ENCODE measurements at places on chromosomes 7 and 10. TPM values are rescaled to one million over a fixed set of nuclear protein-coding genes. Genes with fewer than 3 reads are reported as not detected.
A peak's percentile ranks its signal among the peaks of the same experiment; 100 is the strongest.

- peaks cover 19% of the 10 kb centered on the region for H3K4me1 ChIP-seq
- H3K27me3 ChIP-seq: no peaks in the 10 kb centered on the region
- H3K4me3 ChIP-seq: peak overlapping the region; percentile 92
- peak; percentile 67 for DNase-seq
- no peaks in the 10 kb centered on the region for H3K36me3 ChIP-seq
These were observed 1.5 kb downstream of the KMT2E start for GRCh38 chr7:105015390-105015965.

DNA sequence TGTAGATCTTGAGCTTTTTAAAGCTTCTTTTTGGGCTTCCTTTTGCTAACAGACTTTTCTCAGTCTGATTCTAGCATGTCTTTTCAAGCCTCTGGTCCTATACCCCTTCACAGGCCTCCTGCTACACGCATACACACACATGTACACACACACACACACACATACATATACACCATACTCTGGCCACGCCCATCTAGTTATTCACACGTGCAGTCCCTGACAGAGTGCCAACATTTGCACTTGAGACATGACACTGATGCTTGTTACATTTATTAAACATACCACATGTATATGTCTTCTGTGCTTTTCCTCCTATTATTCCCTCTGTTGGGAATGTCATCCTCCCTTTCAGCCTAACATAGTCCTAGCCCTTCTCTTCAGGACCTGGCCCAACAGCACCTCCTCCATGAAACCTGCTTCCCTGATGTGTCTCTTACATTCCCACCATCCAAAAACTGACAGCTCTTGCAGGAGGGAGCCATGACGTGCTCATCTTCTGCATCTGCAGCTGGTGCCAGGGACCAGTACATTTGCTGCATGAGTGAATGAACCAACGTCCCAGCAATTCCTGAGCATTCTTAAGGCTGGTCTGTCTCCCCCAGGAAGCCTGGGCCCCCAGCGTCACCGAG is 222.1 kb downstream of the ARHGAP12 start:
- H3K27ac ChIP-seq: no peak overlapping the region
- no peak for DNase-seq
- H3K36me3 ChIP-seq: no peaks in the 10 kb centered on the region
- no peaks in the 10 kb centered on the region for H3K27me3 ChIP-seq
- peaks cover 13% of the 10 kb centered on the region for H3K4me1 ChIP-seq
- no peak overlapping the region for H3K4me3 ChIP-seq

DNA sequence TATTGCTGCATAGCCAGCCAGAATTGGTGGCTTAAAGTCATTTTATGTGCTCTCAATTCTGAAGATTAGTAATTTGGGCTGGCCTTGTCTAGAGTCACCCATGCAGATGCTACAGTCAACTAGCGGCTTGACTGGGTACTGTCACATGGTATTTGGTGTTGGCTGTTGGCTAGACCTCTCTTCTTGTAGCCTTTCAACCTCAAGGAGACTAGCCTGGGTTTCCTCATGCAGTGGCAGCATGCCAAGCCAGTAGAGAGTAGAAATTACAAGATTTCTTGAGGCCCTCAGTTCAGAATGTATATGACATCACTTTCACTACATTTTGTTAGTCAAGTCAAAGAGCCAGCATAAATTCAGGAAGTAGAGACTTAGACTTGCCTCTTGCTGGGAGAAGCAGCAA is 3.7 kb upstream of the ZNF800 start:
- H3K4me1 ChIP-seq: peaks cover 3% of the 10 kb centered on the region
- DNase-seq: no peak
- H3K4me3 ChIP-seq: no peak overlapping the region
- no peaks in the 10 kb centered on the region for H3K27me3 ChIP-seq

DNA sequence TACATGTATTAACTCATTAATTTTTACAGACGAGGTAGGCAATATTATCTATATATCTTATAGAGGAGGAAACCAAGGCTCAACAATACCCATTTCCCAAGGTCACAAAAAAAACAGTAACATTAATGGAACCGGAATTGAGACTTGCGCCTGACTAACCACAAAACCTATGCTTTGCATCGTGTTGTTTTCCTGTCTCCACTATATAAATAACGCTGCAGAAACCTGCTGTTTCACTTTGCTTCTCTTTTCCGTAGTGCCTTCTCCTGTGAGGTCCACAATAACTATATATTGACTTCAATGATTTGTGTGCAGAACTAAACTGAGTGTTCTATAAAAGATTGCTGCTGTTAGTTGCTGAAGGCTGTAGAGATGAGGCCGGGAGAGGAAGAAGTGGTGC is 97.7 kb upstream of the RPA3 start:
- no peak for DNase-seq
- no peak overlapping the region for H3K4me3 ChIP-seq
- no peaks in the 10 kb centered on the region for H3K4me1 ChIP-seq
- no peaks in the 10 kb centered on the region for H3K27me3 ChIP-seq
- no peaks in the 10 kb centered on the region for H3K36me3 ChIP-seq

DNA sequence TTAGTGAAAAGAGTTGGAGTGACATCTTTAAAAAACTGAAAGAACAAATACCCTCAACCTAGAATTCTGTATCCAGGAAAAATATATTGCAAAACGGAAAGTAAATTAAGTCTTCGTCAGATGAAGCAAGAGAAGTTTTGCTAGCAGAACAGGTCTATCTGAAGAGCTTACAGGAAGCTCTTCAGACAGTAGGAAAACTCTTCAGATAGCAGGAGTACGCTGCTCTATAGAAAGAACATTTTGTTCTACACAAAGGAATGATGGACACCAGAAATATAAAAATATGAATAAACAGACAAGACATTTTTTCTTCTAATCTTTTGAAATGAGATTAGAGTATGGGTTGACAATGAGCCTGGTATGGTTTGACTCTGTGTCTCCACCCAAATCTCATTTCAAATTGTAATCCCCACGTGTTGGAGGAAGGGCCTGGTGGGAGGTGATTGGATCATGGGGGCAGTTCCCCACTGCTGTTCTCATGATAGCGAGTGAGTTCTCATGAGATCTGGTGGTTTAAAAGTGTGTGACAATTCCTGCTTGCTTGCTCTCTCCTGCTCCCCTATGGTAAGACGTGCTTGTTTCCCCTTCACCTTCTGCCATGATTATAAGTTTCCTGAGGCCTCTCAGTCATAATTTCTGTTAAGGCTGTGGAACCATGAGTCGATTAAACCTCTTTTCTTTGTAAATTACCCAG is 567.3 kb downstream of the AUTS2 start:
- no peak overlapping the region for H3K27ac ChIP-seq
- no peaks in the 10 kb centered on the region for H3K36me3 ChIP-seq
- peaks cover 12% of the 10 kb centered on the region for H3K4me1 ChIP-seq
- H3K4me3 ChIP-seq: no peak overlapping the region
- DNase-seq: no peak

- H3K4me1 ChIP-seq: no peaks in the 10 kb centered on the region
- no peak for DNase-seq
- H3K27me3 ChIP-seq: no peaks in the 10 kb centered on the region
- H3K27ac ChIP-seq: no peak overlapping the region
- no peaks in the 10 kb centered on the region for H3K36me3 ChIP-seq
- H3K4me3 ChIP-seq: no peak overlapping the region
These were observed 13.5 kb downstream of the SFMBT2 start for GRCh38 chr10:7397049-7398035.

DNA sequence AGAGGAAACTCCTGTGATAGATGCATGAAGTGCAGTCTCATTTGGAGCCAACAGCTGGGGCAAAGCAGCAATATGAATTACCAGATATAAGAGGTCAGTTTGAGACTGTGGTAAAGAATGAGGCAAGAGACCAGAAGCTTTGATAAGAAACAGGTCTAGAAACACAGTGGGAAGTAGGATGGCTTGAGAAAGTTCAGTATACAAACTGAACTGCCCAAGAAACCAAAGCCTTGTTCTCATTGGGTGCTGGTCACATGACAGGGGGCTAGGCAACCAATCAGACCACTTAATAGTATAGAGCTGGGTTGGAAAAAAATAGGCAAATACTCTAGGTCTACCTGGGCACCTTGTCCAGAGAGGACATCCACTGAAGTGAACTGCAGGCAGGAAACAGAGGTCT is 46.2 kb upstream of the PLCE1 start:
- no peaks in the 10 kb centered on the region for H3K27me3 ChIP-seq
- H3K36me3 ChIP-seq: no peaks in the 10 kb centered on the region
- H3K27ac ChIP-seq: peak overlapping the region; percentile 86
- DNase-seq: peak; percentile 36
- peak overlapping the region; percentile 21 for H3K4me3 ChIP-seq
- H3K4me1 ChIP-seq: peaks cover 21% of the 10 kb centered on the region

DNA sequence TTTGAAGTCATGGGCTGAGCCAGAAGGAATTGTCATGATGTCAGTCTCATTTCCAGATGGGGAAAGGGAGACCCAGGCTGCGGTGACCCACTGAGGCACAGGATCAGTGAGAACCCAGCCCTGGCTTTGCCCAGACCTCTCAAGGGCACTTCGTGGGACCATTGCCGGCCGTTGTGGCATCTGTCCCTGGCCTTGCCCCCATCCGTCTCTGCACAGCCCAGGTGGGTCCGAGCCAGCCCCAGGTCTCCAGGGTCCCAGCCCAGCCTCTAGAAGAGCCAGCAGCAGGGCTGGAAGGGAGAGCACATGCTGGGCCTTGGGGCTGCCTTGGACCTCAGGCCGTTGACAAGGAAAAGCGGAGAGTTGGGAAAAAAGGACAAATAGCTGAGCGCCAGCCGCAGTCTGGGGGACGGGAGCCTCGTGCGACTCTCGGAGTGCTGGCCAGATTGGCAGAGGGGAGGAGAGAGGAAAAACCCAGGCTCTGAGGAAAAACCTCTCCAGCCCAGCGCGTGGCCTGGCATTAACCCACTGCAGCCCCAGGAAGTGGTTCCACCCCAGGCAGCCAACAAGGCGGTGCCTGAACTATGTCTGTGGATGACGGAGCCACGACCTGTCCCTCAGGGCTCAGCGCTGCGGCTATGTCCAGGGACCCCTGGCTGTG is 30.2 kb downstream of the GRIFIN start:
- DNase-seq: no peak
- H3K4me3 ChIP-seq: no peak overlapping the region
- H3K36me3 ChIP-seq: no peaks in the 10 kb centered on the region
- no peaks in the 10 kb centered on the region for H3K27me3 ChIP-seq
- H3K4me1 ChIP-seq: no peaks in the 10 kb centered on the region

DNA sequence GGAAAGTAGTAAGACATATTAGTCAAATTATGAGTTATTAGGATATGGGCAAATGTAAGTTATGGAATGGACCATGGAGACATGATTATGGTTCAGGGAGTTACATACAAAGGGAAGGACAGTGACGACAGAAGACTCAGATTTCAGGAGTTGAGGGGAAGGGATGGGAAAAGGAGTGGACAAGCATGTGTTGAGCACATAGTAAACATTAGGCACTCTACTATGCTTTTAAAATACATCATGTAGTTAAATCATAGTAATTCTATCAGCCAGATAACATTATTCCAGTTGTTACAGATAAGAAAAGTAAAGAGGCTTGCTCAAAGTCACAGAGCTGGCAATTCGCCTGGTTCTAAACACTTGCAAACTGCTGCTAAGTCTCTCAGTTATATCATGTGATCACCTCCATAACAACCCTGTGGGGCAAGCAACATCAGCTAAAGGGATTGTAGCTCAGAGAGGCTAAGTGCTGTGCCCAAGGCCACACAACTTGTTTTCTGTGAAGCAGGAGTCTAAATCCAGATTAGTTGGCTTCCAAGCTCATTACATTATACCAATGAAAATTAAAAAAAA is 115.2 kb upstream of the MDFIC start:
- no peaks in the 10 kb centered on the region for H3K27me3 ChIP-seq
- H3K27ac ChIP-seq: no peak overlapping the region
- DNase-seq: no peak
- H3K4me3 ChIP-seq: no peak overlapping the region
- no peaks in the 10 kb centered on the region for H3K4me1 ChIP-seq

- no peaks in the 10 kb centered on the region for H3K36me3 ChIP-seq
- no peak for DNase-seq
- no peak overlapping the region for H3K27ac ChIP-seq
- H3K4me1 ChIP-seq: no peaks in the 10 kb centered on the region
- peaks cover 32% of the 10 kb centered on the region for H3K27me3 ChIP-seq
- H3K4me3 ChIP-seq: no peak overlapping the region
These were observed 407.9 kb upstream of the SHH start for GRCh38 chr7:156220078-156220605.

GRCh38 chr7:129149511-129149910 is 5.0 kb downstream of the TSPAN33 start:
- peaks cover 23% of the 10 kb centered on the region for H3K4me1 ChIP-seq
- no peaks in the 10 kb centered on the region for H3K27me3 ChIP-seq
- peak overlapping the region; percentile 29 for H3K27ac ChIP-seq
- DNase-seq: no peak
- H3K36me3 ChIP-seq: no peaks in the 10 kb centered on the region
- no peak overlapping the region for H3K4me3 ChIP-seq

GRCh38 chr10:26169466-26169865 is 47.1 kb upstream of the GAD2 start:
- no peak overlapping the region for H3K4me3 ChIP-seq
- H3K4me1 ChIP-seq: no peaks in the 10 kb centered on the region
- no peak overlapping the region for H3K27ac ChIP-seq
- H3K27me3 ChIP-seq: peaks cover 19% of the 10 kb centered on the region

DNA sequence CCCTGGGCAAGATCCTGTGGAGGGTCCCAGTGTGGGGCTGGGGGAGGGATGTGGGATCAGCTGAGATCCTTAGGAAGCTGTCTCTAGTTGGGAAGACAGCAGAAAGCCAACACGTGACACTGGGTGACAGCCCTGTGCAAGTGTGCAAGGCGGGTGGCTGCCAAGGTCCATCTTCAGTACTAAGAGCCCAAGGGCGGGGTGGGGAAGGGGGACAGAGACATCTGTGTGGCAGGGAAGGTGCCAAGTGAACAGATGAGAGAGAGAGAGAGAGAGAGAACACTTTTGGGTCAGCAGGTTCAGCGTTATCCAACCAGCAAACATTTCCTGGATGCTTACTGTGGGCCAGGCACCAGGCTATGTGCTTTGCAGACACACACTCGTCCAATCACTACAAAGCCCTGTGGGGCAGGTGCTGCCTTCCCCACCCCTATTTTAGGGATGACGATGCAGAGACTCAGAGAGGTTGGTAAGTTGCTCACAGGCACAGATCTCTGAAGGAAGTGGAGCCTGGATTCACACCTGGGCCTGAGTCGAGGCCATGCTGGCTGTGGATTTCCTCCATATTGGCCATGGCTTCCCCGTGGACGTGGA is 135.7 kb downstream of the GRK5 start:
- no peaks in the 10 kb centered on the region for H3K27me3 ChIP-seq
- H3K36me3 ChIP-seq: no peaks in the 10 kb centered on the region
- no peak overlapping the region for H3K27ac ChIP-seq
- H3K4me1 ChIP-seq: peaks cover 33% of the 10 kb centered on the region

NCF1 gene
- total RNA-seq: not detected

ALOX5 gene
- not detected for total RNA-seq

ST8SIA6 gene
- total RNA-seq: not detected

CNPY1 gene
- total RNA-seq: not detected

GPR158 gene
- total RNA-seq: 6.8 TPM

WEE2 gene
- total RNA-seq: not detected

UNC5B gene
- 3.6 TPM for total RNA-seq

EN2 gene
- 0.81 TPM for total RNA-seq
